NCI-H187 (cell line): ENCODE measurements at places on chromosomes 3 and 15.

DNA sequence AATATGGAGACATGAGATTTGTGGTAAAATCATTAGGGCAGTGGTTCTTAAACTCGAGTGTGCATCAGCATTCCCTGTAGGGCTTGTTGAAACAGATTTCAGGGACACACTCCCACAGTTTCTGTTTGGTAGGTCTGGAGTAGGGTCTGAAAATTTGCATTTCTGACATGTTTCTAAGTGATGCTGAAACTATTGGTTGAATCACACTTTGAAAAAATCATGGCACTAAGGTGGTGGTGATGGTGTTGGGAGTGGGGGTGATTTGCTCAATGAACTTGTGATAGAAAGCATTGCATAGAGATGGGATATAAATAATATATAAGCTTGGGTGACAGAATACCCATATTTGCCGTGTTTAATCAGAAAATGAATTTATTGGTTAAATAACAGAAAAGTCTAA lies 11.3 kb downstream of the MITF start:
- DNase-seq, result no peak

DNA sequence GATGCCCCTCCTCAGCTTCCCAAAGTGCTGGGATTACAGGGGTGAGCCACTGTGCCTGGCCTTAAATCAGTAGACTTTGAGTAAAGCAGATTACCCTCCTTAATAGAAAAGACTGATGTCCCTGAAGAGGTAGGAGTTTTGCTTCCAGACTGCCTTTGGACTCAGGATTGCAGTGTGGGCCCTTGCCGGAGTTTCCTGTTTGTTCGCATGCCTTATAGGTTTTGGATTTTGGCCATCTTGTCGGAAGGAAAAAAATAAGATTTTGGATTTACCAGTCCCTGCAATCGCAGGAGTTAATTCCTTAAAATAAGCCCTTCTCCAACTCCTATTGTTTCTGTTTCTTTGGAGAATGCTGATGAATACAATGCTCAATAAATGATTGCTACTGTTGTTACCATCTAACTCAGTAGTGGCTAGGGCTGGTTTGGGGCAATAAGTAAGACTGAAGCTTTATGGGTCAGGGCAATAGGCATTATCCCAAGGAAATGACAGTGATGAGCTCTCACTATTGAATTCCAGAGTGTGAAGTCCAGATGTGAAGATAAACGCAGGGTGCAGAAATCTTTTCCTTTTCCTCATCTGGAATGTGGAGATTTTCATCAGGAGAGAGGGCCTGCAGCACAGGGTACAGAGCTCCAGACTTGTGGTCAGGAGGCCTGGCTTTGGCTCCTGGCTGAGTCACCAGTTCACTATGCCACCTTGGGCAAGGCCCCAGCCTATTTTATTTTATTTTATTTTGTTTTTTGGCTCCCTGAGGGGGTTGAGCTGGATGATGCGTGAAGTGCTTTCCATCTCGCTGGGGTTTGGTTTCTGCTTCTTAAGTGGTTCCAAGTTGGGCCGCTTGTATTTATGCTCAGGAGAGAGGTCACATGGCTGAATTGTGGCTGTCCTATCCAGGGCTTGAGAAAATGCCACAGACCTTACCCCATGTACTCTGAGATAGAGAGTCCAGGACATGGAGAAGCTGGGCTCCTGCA lies 25.3 kb downstream of the FOXL2 start:
- no peak for DNase-seq

DNA sequence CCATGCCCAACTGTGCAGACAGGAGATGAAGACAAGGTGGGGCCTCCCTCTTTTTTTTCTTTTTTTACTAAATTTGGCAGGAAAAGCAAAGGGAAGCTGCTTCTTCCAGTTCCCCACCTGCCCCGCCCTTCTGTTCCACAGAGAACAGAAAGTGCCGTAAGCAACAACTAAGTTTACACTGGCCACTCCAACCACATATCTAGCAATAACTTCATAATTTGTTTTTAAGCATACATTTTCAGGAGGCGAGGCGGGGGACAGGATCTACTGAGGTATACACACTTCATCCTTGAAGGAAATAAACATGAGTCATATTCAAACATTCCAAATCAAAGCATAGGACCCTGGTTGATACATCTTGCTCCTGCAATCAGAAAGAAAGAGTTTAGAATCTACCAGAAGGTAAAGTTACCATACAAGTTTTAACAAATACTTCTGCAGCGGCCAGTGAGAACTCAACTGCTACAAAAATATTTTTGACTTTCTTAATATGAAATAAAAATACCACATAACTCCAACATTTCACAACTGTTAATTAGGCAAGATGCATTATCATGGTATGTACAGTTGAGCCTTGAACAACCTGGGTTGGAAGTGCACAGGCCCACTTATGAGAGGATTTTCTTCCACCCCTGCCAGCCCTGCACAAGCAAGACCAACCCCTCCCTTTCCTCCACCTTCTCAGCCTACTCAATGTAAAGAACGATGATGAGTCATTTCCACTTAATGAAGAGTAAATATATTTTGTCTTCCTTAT lies 50.7 kb downstream of the FOXP1 start:
- DNase-seq, result no peak

DNA sequence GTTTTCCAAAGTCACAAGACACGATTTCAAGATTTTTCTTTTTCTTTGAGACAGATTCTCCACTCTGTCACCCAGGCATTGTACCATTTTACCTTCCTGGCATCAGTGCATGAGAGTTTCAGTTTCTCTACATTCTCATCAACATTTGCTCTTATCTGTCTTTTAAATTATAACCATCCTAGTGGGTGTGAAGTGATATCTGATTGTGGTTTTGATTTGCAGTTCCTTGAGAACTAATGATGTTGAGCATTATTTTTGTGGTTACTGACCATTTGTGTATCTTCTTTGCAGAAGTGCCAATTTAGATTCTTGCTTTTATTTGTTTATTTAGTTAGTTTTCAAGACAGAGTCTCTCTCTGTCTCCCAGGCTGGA lies 41.2 kb downstream of the ADIPOQ start:
- DNase-seq, result no peak

- DNase-seq, result no peak
Measured at GRCh38 chr3:126578702-126579101, 20.0 kb upstream of the C3orf22 start.

- DNase-seq, result no peak
Measured at GRCh38 chr3:63067999-63068645, 192.9 kb upstream of the CADPS start.

DNA sequence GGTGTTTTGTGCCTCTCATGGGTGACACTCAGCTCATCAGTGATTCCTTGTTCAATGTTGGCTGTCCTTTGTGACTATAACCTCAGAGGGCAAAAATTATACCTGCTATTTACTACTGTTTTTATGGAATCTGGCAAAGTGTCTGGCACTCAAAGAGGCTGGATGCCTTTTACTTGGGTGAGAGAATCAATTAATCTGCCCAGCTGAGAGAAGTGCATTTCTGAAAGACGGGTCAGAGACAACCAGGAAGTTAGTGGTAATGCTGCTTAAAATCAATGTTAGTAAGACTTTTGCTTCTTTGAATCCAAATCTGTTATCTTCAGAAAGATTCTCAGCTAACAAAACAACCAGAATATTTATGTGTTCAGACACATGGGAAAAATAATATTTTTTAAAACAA lies 436.2 kb upstream of the SUCLG2 start:
- no peak for DNase-seq

- DNase-seq, result no peak
Measured at GRCh38 chr3:47747558-47747957, 34.1 kb downstream of the SMARCC1 start.

- DNase-seq, result no peak
Measured at GRCh38 chr3:115699706-115700105, 76.4 kb downstream of the GAP43 start.

DNA sequence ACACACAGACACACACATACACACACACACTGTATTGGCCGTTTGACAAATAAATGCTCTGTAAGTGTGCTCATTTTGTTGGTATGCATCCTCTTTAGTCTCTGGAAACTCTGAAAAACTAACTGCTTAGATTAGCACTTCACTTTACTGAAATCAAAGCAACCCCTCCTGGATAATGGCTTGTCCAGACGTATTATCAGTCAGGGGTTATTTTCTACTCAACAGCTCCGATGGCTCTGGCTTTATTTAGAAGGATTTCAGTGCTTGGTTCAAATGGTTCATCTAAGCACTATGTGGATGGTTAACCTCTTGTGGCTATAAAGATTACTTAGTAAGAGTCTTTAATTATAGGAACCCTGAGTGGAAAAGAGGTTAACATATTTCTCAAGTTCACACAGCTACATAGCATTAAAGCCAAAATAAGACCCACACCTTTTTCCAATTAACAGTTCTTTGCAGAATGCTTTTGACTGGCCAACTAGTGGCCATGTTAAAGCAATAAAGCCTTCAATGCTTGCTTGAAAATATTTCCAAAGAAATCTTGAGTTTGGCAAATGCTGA lies 516.1 kb upstream of the NAALADL2 start:
- no peak for DNase-seq

- DNase-seq, result no peak
Measured at GRCh38 chr3:156098437-156099035, 21.8 kb upstream of the KCNAB1 start.

DNA sequence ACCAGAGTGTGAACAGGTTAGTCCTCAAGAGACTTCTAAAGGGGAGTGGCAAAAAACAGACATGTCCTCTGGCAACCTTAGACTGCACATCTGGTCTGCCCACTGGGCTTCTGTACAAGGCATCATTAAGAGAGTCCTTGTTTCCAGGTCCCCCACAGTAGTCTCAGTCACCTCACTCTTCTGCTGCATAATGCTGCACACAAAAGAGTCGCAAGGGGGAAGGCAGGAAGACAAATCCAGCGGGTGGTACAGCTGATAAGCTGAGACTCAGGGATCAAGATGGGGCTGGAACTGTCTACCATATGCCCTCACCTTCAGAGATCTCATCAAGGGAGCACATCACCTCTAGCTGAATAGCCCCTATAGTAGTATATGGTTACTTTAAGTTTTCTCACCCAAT lies 27.4 kb upstream of the RPS17 start:
- DNase-seq, result no peak

DNA sequence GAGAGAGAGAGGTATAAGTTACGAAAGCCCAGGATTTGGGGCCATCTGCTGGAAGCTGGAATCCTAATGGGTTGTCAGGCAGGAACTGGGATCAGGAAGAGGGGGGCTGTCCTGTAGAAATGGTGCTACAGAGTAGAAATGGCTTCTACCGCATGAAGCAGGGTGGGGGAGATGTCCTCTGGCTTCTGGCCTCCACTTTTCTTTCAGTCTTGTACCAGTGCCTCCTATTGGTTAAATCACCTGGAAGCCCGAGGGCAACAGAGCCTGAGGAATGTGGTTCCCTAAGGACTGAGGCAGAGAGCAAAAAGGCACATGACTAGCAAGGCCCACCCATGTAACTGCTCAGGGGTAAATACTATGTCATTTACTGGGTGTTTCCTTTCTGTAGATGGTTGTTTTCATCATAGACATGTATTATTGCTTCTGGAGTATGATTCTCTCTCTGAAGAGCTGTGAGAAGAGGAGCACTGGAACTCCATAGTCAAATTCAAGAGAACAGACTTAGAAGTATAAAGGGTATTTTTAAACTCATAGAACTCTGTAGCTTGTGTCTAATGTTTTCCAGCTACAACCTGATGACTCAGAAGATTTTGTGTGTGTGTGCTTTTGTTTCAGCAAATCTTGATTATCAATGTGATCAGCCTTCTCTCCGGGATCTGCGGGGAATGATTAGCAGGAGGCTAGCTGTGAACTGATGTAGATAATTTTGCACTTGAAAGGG lies 20.2 kb upstream of the MITF start:
- DNase-seq, result no peak

- DNase-seq, result no peak
Measured at GRCh38 chr3:130916507-130917167, 22.8 kb downstream of the ATP2C1 start.

DNA sequence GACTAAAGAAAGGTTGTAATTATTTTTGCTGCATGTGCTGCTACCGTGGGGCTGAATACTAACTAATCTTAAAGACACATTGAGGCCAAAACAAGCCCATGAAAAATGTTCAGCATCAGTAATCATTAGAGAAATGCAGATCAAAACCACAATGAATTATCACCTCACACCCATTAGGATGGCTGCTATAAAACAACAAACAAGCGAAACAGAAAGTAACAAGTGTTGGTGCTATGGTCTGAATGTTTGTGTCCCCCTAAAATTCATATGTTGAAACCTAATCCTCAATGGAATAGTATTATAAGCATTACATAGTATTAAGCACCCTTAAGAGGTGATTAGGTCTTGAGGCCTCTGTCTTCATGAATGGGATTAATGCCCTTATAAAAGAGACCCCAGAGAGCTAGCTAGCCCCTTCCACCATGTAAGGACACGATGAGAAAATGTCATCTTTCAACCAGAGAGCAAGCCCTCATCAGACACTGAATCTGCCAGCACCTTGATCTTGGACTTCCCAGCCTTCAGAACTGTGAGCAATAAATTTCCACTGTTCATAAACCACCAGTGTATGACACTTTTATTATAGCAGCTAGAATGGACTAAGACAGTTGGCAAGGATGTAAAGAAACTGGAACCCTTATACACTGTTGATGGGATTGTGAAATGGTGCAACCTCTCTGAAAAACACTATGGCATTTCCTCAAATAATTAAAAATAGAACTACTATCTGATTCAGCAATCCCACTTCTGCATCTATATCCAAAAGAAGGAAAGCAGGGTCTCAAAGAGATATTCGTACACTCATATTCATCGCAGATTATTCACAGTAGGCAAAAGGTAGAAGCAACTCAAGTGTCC lies 76.1 kb downstream of the REC114 start:
- DNase-seq, result no peak

DNA sequence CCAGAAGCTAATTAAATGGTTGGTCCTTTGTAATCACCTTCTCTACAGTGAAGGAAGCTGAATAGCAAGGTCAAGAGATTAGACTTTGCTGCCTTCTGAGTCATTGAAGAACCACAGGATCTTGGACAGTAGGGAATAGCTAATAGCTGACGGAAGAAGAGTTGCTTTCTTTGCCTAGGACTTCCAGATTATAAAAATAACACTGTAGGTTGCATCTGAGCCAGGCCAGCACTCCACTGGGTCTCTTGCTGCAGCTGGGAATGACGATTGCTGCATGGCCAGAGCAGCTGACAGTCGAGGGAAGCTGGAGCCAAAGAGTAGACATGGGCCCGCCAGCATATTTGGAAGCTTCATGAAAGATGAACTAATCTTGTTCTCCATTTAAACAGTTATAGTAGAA lies 81.5 kb upstream of the KCNMB2 start:
- DNase-seq, result no peak
